ENCODE measurements at places on chromosomes 5 and 9. TPM values are rescaled to one million over a fixed set of nuclear protein-coding genes. Genes with fewer than 3 reads are reported as not detected.

GRCh38 chr5:123125962-123126732 lies 37.1 kb downstream of the PRDM6 start:
- no peak for DNase-seq

DNA sequence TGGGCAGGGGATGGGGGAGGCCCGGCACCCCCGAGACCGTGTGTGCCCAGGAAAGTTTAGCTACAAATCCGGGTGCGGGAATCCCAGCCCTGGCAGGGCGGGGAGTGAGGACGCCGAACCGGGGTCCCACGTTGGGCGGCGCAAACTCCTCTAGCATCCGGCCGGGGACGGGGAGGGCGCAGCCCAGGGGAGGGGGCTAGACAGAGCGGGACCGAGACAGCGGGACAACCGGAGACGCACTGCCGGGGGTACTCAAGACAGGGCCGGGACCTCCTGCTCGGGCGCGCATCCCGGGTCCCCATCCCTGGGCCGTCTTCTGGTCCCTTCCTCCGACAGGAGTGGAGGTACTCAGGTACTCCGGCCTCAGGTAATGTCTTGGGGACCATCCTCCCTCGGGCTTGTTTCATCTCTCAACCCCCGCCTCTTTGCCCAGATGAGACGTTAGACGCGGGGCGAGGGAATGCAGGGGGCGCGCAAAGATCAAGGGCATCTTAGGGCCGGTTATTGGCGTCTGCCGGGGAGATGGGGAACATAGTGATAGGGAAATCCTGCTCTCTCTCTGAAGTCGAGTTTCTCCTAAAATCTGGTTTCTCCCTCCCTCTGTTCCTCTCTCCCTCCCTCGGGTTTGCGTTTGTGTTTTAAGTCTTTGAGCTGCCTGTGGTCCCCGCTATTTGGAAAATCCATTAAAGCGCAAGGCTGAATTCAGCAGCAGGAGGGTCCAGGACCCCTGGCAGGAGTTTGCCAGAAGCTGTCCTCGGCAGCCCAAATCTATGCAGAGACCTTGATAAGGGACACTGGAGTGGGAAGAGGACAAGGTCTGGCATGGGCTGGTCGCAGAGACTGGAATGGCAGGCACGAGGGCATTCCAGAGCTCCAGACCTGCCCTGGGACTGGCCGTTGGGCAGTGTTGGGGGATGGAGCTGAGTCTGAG lies 815 bp downstream of the PDZD2 start:
- DNase-seq, result peak; percentile 50

DNA sequence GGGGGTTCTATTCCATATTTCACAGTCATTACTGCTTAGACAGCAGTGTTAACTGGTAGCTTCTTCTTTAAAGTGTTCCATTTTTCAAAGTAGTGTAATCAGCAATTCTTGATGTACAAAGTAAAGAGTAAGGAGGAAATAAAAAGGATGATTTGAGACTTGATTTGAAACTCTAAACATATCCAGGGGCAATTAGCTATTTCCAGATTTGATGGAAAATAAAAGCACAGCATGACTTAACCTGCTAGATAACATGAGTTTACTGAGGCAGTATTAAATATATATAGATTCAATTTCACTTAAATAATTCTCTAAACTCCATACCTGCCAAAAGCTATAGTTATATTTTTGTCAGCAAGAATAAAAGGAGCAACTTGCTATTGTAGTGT lies 29.8 kb downstream of the NR2F1 start:
- no peak for DNase-seq

EIF4E1B gene
- not detected for total RNA-seq

DNA sequence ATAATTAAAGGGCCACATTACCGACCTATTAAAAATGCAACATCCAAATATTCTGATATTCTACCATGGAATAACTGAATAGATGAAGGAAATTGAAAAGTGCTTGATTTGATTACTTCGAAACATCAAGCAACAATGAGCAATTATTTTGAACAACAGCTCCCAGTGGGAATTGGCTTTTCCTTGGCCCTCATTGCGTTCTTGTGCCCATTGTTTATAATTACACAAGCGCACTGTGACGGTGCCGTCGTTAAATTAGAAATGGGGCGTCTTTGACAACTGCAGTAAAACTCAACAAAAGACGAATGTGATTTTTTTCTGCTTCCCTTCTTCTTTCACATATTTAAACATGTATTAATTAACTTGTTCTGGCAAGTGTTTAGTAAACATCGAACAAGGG lies 61.6 kb downstream of the CDH6 start:
- DNase-seq, result no peak

DNA sequence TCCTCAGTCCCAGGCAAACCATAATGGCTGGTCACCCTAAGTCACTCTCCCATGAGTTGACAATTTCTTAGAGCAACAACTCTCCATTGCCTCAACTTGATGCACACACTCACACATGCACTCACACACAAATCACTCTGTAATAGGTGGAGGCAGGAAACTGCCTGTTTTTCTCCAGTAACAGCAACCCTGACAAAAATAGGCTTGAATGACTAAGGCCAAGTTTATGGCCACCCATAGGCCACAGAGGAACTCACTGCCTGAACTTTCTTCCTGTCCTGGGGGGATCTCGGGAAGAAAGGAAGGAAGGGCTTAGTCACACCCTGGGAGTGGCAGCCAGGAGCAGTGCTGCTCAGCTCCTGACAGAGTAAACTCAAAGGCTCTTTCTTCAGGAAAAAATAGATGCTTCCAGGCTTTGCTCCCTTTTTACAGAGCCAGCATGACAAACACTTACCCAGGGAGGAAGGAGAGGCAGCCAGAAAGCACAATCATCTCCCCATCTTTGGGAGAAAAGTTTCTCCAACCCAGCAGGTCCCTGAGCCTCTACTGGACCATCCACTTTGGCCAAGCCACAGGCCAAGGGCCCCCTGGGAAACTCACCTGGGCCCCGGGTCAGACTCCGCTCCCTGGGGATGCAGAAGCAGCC lies 368 bp downstream of the SH3TC2 start:
- DNase-seq, result no peak

PPP2R2B gene
- 0.11 TPM for total RNA-seq

- no peak for DNase-seq
Measured at GRCh38 chr9:87499424-87500017, 1.9 kb downstream of the DAPK1 start.

LCN15 gene
- 0.41 TPM for total RNA-seq
